ENCODE measurements at places on chromosomes 3 and 15.

- no peak for DNase-seq
Observed at GRCh38 chr3:52143156-52143555, 11.1 kb downstream of the POC1A start.

DNA sequence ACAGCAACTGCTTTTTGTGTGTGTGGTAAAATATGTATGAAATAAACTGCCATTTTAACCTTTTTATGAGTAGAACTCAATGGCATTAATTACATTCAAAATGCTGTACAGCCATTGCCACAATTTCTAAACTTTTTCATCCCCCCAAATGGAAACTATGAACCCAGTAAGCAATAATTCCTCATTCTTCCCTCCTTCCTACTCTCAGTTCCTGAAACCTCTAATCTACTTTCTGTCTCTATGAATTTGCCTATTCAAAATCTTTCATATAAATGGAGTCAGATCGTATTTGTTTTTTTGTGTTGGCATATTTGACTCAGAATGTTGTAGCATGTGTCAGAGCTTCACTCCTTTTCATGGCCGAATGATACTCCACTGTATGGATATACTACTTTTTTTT, 5.3 kb upstream of the BLM start:
- DNase-seq: no peak

- no peak for DNase-seq
Observed at GRCh38 chr3:72082186-72082715, 297.3 kb upstream of the PROK2 start.

DNA sequence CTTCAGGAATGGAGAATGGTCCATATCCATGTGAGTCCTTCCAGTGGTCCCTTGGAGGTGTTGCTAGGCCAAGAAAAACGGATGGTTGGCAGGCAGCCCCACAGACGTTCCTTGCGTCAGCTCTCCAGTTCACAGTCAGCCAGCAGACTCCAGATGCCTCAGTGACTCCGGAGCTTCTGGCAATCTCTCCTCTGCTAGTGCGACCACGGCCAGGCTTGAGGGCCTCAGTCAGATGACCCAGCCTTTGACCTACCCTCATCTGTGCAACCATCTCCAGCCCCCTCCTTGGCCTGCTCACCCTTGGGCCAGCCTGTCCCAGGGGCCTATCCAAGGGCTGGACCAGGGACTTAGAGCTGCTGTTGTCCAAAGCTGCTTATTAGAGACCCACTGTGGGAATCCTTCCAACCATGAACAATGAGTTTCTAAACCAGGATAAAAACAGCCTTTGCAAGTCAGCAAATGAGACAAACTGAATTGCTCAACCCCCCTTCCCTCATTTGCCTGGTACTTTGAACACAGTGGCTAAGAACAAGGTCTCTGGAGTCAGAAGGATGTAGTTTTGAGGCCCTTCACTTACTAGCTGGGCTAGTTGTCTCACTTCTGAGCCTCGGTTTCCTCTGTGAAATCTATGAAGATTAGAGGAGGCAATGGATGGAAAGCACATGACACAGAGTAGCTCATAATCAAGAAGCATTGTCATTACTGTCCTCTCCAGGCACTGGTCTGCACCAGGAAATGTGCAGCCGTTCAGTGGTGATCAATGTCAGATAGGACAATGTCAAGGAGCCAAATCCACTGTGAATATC, 44.8 kb downstream of the ANP32A start:
- no peak for DNase-seq

- DNase-seq: no peak
Observed at GRCh38 chr3:124627501-124627908, 102.7 kb upstream of the UMPS start.

- no peak for DNase-seq
Observed at GRCh38 chr15:51313074-51313393, 25.4 kb downstream of the CYP19A1 start.

DNA sequence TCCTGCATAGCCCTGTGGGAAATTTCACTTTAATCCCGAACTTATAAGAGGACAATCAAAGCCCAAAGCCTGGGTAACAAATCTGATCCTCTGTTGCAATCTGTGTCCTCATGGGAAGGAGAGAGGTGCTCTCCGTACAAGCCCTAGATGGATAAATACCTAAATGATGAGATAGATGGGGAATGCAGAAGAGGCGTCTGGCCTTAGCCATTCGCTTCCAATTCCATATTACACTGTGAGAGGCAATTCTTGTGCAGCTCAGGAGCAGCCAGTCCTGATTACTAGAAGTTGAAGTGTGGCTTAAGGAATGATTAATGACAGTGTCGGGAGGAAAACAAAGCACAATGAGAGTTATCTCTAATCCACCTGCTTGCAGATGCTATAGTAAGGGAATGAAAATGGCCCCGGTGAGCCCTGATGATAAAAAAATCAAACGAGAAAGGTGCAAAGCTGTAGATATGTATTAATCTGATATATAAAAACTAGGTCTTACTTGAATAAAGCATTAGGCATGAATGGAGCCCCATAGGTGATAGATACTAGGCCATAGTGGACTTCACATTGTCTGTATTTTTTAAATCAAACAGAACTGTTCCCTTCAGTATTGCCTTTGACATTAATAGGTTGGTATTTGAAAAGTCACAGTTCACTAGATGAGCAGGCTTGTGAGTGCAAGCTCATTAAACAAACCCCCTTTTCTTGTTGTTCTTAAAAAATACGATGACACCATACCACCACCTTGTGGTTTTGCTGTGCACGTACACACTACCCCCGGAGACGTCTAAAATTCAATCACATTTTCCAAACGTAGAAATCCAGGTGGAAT, 54.2 kb upstream of the TMCO5A start:
- no peak for DNase-seq

DNA sequence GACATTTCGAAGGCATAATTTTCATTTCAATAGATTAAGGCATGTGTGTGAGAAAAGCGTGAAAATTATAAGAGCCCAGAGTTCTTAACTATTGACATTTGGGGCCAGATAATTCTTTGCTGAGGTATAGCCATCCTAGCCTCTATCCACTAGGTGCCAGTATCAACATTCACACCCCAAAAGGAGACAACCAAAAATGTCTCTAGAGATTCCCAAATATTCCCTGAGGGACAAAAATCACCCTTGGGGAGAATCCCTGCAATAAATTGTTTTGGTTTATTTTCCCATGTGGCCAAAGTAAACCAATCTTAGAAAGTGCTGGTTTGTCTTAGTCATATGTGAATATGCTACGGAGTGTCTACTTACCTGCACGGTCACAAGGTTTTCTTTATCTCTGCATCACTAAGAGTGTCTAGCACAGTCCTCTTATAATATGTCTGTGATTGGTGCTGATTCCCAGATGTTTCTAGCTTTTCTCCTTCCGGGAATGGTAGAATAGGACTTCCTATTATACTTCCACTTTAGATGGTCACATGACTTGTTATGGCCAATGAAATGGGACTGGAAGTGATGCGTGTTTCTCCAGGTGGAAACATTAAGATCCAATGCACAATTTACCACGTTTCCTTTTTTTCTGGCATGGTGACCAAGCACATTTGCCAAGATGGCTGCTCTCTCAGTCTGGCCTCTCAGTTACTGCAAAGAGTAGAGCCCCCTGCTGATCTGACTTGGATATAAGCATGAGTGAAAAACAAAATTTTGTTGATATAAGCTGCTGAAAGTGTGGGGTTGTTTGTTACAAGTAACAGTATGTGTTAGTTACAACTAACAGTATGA, 8.0 kb upstream of the KBTBD8 start:
- DNase-seq: no peak

- DNase-seq: no peak
Observed at GRCh38 chr3:110420158-110420641, 651.4 kb upstream of the NECTIN3 start.

GRCh38 chr3:81799403-81799802, 38.0 kb upstream of the GBE1 start:
- DNase-seq: no peak

DNA sequence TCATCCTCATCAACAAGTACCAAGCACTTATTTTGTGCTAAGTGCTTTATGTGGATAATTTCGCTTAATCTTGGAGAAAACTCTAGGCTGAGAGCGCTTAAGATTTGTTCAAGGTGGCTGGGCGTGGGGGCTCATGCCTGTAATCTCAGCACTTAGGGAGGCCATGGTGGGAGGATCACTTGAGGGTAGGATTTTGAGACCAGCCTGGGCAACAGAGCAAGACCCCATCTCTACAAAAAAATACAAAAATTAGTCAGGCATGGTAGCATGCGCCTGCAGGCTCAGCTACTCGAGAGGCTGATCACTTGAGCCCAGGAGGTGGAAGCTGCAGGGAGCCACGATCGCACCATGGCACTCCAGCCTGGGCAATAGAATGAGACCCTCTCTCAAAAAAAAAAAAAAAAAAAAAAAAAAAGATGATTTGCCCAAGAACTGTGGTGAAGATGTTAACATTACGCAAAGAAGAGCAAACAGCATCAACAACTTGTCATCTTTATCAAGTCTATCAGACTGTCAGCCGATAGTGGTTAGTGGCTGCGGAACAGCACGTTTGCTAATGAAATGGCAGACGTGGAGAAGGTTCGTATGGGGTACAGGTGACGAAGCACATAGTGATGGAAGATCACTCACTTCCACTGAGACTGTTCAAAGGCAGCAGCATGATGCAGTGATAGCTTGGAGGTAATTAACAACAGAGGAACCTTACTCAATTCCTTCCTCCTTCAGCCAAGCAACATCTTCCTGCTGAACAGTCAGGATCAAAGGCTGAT, 27.7 kb downstream of the NRROS start:
- no peak for DNase-seq
